Epithelial cell of proximal tubule (primary cell): ENCODE measurements at places on chromosomes 3 and 15. TPM values are rescaled to one million over a fixed set of nuclear protein-coding genes. Genes with fewer than 3 reads are reported as not detected.

- no peak for DNase-seq
Observed at GRCh38 chr15:99995543-99995942, 262.3 kb upstream of the LYSMD4 start.

- DNase-seq = no peak
Observed at GRCh38 chr15:29039466-29040369, 153.9 kb downstream of the APBA2 start.

DNA sequence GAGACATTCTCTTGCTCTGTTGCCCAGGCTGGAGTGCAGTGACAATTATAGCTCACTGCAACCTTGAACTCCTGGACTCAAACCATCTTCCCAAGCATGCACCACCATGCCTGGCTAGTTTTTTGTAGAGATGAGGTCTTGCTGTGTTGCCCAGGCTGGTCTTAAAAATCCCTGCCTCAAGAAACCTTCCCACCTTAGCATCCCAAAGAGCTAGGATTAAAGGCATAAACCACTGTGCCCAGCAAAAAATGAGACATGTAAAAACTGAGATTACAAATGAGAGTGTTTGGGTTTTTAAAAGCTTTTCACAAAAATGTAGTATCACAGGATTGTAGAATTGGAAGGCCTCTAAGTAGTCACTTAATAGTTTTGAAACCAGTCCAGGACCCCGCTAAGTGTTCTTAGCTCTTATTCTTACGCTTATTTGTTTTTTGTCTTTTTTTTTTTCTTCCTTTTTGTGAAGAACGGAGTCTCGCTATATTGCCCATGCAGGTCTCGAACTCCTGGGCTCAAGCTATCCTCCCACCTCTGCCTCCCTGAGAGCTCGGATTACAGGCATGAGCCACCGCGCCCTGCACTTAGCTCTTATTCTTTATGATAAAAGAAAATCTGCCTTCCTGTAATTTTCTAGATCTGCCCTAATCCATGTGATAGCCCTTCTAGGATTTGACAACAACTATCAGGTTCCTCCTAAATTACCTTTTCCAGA, 31.5 kb downstream of the KLHL18 start:
- no peak for DNase-seq

GRCh38 chr3:56122911-56123310, 345.4 kb downstream of the ERC2 start:
- DNase-seq = no peak

GRCh38 chr15:48710952-48711495, 65.5 kb upstream of the FBN1 start:
- no peak for DNase-seq

The ACKR2 gene
- 2.8 and 6.1 TPM in 2 replicates for total RNA-seq

The TGFBR2 gene
- total RNA-seq = 53.4 and 55.7 TPM in 2 replicates

The GOLGA6B gene
- total RNA-seq = 0.35 TPM in 1 of 2 replicates, not detected in the other
